ENCODE measurements at places on chromosomes 1 and 21.

- no peak for DNase-seq
Measured at GRCh38 chr1:35850051-35850450, 33.0 kb upstream of the AGO1 start.

DNA sequence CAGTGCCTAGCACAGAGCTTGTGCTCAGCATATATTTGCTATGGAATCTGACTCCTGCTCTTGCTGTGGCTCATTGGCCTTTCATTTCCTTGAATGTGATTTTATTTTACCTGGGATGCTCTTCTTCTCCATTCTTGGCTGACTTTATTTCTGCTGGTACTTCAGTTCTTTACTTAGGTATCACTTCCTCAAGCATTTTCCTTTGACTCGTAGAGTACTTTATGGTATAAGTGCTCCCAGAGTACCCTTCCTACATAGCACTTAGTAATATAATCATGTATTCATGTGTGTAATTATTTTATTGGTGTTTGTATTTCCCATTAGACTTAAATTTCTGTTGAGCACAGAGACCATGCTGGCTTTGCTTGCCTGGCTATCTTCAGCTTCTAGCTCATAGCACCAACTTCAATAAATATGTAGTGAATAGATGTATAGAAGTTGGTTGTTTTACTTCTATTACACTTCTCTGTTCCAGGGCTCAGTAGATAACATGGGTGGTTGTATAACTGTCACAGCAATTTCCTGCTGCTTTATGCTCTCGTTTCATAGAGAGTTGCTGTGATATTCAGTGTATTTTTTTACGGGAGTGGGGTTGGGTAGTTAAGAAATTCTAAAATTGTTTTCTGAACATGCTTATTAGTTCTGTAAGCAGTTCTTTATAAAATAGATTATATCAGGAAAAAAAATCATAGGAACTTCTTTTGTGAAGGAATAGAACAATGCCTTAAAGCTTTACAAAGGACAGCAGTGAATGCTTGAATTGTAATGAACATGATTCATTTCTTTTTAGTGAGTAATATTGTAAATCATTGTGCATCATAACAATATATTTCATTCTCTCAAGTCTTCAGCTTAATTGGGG, 112.2 kb downstream of the NEK7 start:
- DNase-seq = no peak

- no peak for DNase-seq
Measured at GRCh38 chr1:18898567-18898966, 3.8 kb downstream of the ALDH4A1 start.

DNA sequence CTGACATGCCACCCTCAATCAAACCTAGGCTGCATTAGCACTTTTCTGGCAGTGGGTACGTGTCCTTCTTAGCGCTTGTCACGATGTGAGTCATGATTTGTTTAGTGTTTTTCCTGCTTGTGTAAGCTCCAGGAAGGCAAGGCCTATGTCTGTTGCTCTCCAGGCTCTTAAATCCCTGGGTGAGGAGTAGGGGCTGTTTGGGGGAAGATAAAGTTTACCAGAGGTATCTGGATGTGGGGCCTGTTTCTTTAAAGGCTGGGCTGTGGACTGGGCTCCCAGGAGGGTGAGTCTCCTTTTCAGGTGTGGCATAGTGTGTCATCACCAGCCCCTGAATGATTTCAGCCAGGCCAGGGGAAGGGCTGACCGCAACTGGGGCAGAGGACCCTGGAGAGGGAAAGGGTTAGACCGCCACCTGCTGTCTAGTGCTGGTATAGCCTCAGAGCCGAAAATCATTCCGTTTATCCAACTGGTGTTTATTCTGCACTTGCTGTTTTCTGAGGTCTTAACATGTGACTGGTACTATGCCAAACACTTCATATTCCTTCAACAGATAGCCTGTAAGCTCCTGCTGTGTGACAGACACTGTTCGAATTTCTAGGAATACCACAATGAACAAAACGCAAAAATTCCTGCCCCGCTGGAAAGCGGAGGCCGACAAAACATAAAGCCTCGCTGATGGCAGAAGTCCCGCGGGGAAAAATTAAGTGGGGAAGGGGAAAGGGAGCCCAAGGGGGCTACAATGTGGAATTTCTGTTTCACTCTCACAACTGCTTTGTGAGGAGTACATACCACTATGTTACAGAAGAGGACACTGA, 9.7 kb downstream of the SERINC2 start:
- peak; percentile 79 for DNase-seq

Measured in ecto neural progenitor cell (in vitro differentiated cells).